ENCODE measurements at places on chromosomes 1 and 21. TPM values are rescaled to one million over a fixed set of nuclear protein-coding genes. Genes with fewer than 3 reads are reported as not detected.
A peak's percentile ranks its signal among the peaks of the same experiment; 100 is the strongest.

DNA sequence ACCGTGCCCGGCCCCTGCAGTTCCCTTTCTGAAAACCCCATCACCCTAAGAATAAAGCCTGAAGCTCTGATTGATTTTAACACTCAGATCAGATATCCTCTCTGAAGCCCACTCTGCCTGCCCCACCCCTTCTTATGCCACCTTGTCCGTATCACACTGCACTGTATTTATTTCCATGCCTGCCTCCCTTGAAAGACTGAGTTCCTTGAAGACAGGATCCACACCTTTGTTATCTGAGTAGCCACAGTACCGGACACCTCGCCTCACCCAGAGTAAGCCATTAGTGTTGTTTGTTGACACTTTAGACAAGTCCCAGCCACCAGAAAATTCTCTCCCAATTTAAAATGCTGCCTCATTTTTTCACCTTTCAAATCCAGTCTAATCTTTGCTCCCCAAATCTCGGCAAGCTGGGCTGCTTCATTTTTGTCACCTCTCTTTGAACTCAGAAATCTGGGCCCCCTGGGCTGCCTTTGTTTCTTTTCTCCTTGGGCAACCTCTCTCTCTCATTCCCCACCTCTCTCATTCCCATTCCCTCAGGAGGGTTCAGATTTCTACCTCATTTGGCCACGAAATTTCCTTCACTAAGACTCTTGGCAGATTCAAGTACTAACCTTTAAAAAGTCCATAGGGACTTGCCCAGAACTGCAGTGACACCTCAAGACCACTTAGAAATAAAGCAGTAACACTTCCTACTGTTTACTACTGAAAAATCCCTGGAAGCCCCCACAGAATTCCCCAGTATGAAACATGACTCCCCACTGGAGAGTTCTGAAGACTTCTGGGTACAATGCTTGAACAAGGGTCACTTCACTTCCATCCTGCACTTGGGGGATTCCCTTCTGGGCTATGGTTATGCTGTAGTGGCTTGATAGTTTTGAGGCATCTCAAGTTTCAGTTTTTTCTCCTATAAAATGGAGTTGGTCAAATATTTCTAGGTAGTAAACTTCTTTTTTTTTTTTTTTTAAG, 8.7 kb upstream of the PPP1R15B start:
- no peaks in the 10 kb centered on the region for H3K27me3 ChIP-seq
- peak overlapping the region; percentile 96 for H3K27ac ChIP-seq
- H3K4me1 ChIP-seq, result peaks cover 36% of the 10 kb centered on the region

DNA sequence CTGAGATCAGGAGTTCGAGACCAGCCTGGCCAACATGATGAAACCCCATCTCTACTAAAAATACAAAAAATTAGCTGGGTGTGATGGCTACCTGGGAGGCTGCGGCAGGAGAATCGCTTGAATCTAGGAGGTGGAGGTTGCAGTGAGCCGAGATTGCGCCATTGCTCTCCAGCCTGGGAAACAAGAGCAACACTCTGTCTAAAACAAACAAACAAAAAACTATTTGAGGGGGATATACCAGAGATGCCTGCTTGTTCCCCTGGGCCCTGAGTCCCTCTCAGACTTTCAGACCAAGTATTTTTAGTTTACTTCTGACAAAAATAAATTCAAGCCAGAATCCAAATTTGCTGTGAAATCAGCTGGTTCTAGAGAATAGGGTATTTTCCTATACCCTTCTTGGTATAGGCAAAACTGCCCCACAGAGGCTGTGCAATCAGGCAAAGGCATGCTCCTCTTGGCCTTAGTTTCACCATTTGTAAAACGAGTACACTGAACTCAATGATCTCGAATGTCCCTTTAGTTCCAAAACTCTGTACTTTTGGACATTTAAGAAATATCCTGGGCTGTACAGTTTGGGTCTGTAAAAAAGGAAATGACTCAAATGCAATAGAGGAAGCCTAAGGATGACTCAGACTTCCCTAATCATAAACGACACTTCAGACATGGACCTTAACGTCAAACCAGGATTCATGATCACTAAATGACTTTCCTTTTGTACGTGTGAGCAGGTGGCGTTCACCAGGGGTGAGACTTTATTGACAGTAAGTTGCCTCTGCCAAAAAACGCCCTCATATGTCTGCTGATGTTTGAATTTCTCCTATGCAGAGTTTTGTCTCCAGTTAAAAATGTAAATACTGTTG, 16.1 kb downstream of the ENSA start:
- H3K27me3 ChIP-seq, result no peaks in the 10 kb centered on the region
- peak overlapping the region; percentile 37 for H3K27ac ChIP-seq
- peak; percentile 88 for DNase-seq
- no peaks in the 10 kb centered on the region for H3K36me3 ChIP-seq

The PADI2 gene
- 507 TPM for total RNA-seq

The NOS1AP gene
- 27.9 TPM for total RNA-seq

DNA sequence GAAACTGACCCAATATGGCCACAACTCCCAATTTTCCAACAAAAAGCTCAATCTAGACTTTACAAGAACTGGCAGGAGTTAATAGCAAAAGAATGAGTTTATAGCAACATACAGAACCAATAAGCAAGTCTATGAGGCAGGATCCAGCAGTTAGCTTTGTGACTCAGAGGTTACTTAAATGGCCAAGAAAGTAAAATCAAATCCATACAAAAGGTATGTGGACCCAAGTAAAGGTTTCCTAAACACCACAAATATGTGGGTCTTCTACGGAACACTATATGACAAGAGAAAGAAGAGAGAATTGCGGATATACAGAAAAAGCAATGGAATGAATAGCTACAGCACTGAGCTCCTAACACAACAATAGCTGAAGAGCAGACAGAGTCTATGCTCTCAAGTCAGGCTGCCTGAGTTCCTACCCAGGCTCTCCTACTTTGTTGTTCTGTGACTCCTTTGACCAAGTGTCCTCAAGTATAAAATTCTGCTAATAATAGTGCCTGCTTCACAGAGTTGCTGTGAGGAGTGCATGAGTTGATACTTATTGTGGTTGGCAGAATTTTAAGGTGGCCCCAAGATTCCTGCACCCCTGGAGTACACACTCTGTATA, 204.3 kb downstream of the SMYD3 start:
- H3K27me3 ChIP-seq, result no peaks in the 10 kb centered on the region
- DNase-seq, result no peak
- no peaks in the 10 kb centered on the region for H3K36me3 ChIP-seq
- H3K4me1 ChIP-seq, result no peaks in the 10 kb centered on the region
- H3K27ac ChIP-seq, result no peak overlapping the region

DNA sequence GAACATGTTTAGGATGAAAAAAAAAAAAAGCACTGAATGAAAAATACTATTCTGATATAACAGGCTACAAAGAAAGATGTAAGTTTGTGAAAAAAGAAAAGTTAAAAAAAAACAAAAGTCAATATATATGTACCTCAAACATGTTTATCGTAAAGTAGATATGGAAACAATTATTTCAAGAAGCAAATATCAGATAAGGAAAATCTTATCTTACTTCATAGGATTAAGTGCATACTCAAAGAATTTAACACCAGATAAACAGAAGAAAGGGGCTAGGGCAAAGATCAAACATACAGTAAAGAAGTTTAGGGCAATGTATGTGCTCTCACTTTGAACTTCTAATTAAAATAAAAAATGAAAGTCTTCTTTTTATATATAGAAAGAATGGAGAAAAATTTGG, 75.3 kb downstream of the NEGR1 start:
- no peak for DNase-seq
- no peak overlapping the region for H3K4me3 ChIP-seq
- no peaks in the 10 kb centered on the region for H3K36me3 ChIP-seq
- H3K4me1 ChIP-seq, result no peaks in the 10 kb centered on the region
